ENCODE measurements at places on chromosomes 7 and 10.

DNA sequence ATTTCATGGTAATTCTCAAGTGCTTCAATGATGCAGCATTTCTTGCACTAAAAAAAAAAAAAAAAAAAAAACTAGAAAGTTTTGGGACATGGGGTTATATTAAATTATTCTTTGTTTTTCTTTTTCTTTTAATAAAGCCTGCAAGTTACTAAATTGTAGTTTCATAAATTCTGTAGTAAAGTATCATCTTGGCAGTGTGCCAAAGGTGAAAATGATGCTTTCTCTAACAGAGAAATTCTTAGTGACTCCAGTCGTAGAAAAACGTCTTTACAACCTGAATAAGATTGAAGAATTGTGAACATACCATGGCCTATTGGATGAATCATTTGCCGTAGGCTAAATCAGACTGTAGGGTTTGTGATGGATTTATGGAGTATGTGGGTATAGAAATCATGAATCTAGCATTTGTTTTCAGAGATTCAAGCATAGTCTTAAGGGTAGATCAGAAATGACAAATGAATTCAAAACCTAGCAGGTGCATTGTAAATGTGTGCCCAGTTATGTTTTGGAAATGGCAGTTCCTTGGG is 27.1 kb downstream of the RBM17 start:
- DNase-seq: no peak

DNA sequence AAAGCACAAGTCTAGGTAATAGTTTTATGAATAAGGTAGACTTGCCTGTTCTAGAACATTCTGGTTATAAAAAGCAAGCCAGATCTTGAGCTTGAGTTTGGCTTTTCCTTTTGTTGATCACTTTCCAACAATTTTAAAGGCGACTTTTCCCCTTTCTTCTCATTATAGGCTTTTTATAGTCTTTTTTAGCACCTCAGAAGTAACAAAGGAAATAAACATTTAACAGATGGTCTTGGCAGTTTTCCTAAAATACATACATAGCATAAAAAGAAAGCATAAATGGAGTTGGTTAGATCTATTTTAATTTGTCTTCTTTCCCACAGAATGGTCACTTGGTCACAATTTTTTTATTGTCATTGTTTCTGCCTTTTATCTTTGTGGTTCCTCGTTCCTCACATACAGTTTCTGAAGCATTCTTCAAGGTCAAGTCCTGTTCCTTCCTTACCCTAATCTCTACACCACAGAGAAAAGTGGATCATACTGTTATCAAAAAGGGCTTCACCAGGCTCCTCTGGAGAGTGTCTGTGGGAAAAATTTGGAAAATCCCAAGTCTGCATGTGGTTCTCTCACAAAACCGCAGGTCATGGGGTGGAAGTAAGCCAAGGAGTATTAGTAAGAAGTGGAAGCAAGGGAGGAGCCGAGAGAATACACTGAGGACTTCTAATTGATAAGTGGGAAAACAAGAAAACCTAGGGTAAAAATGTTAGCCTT is 31.3 kb downstream of the THNSL1 start:
- DNase-seq: no peak

- DNase-seq: no peak
Observed at GRCh38 chr10:71831646-71832552, 19.2 kb downstream of the PSAP start.

- no peak for DNase-seq
Observed at GRCh38 chr10:117294735-117295134, 53.8 kb downstream of the SLC18A2 start.

DNA sequence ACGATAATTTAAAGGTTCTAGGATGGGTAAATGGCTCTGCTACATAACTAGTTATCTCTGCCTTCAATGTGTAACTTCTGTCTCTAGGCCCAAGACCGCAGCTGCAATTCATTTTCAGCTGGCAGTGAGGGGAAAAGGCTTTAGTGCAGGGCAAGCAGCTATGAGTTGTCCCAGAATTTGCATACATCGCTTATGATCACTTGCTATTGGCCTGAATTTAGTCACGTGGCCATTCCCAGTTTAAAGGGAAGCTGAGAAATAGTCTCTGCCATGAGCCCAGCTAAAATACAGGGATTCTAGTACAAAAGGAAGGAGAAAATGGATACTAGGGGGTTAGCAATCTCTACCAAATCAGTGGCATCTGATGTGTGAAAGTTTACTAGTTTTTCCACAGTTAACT is 145.8 kb upstream of the IMMP2L start:
- DNase-seq: no peak

- no peak for DNase-seq
Observed at GRCh38 chr7:31044529-31044928, 7.6 kb upstream of the ADCYAP1R1 start.

- DNase-seq: no peak
Observed at GRCh38 chr7:24786941-24787340, 29.7 kb upstream of the GSDME start.

DNA sequence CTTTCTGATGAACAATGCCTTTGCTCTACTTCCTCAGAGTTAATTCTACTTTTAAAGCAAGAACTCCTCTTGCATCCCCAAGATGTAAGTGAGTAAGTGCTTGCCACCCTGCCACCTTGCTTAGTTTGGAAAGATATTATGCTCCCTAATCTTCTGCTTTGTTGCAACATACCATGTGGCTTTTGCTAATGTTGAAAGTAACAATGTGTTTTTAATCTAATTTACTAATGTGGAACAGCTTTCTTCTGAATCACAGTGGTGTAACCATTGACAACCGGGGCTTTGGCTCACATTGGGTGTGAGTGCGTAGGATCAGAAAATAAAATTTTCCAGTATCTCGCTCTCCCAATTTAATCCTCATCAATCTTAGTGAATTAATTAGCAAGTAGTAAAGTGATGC is 254.1 kb upstream of the PTER start:
- no peak for DNase-seq

All from NCI-H524 treated with DMSO at 0.1 percent for 48 hours (cell line).